BJ (cell line): ENCODE measurements at places on chromosomes 5 and 9.
A peak's percentile ranks its signal among the peaks of the same experiment; 100 is the strongest.

- no peak for DNase-seq
Observed at GRCh38 chr9:28832168-28832770, 1259.0 kb upstream of the C9orf72 start.

GRCh38 chr9:121298689-121299466 is 30.9 kb downstream of the GSN start:
- DNase-seq, result no peak

DNA sequence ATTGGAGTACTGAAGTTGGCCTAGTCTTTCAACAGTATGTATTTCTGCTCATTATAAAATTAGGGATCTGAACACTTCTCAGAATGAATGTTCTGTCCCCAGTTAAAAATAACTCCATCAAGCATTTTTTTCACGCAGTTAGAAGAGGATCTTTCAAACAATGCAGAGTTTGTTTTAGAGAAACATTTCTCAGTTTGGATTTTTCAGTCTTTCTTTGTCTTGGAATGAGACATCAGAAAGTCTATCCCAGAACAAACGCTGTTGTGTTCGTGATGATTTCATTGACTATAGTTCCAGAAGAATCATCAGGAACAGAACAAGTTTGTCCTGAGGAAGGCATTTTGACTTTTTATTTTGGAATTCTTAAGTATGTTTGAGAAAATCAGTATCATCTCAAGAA is 218.7 kb downstream of the ARRDC3 start:
- DNase-seq, result no peak

DNA sequence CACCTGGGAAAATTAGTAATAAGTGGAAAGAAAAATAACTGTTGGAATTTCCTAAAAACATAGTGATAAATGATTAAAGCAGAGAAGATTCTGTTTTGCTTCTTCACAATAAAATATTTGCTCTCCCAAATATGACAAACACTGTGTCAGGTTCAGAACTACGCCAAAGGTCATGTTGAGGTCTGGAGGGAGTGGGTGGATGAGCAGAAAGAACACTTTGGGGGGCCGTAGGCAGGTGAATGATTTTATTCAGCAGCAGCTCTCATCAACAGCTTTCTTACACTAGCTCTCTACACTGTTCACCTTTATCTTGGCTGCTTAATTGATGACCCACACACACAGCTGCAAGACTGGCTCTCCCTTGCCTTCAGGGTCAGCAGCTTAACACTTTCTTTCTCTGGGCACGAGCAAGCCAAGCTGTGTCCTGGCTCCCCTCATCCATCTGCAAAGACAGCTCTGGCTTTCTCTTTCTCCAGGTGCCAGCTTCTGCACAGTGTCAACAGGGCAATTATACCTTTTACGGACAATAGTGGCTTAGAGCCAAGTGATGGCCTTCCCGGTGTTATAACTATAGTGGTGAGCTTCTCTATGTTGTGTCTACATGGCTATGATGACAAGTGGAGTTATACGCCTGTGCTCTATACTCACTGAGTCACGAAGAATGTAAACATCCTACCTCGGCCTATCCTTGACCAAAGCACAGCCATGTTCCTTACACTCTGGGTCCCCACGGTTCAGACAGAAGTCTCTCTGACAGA is 18.9 kb upstream of the GPX8 start:
- no peak for DNase-seq

DNA sequence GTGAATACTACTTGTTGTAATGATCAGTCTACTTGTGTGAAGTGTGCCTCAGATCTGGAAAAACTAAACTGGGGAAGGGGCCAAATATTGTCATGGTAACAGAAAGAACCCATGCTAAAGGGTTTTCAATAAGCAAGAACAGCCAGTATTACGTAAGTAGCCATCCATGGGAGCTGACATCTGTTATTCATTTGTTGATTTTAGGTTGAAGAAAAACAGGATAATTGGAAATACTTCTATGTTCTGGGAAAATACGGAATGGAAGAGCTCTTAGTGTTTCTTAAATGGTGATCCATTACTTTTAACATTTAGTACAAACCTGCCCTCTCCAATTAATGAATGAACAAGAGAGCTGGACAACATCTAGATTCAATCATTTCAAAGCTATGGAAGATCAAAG is 485.8 kb downstream of the NTRK2 start:
- no peak for DNase-seq

DNA sequence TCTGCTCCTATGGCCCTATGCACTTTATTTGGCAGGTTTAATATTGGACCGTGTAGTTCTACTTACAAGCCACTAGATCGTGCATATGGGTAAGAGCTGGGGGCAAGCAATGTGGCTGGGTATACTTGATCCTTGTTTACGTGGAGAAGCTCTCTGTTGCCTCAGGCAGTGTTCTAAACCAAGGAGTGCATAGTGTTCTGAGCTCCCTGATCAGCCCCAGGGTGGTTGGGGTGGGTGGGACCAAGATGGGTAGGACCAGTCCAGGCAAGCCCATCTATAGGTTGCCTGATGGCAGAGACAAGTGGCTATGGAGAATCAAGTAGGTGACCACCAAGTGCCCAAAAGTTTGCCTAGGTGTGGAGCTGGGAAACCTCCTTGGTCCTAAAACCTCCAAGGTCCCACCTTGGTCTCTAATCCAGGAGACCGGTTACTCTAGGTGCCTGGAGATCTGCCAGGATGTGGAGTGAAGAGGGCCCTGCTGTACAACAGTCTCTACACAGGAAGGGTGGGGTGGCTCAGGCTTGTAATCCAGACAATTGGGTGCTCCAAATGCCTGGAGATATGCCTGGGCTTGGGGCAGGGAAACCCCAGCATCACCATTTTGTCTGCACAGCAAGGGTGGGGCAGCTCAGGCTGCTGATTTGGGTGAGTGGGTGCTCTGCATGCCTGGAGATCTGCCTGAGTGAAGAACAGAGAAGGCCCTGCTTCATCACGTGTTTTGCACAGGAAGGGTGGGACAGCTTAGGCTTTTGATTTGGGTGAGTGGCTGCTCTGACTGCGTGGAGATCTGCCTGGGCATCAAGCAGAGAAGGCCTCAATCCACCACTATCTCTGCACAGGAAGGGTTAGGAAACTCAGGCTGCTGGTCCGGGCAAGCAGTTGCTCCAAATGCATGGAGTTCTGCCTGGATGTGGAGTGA is 659.8 kb downstream of the TLE4 start:
- DNase-seq, result no peak

GRCh38 chr5:119386596-119387344 is 31.0 kb downstream of the TNFAIP8 start:
- DNase-seq, result no peak

DNA sequence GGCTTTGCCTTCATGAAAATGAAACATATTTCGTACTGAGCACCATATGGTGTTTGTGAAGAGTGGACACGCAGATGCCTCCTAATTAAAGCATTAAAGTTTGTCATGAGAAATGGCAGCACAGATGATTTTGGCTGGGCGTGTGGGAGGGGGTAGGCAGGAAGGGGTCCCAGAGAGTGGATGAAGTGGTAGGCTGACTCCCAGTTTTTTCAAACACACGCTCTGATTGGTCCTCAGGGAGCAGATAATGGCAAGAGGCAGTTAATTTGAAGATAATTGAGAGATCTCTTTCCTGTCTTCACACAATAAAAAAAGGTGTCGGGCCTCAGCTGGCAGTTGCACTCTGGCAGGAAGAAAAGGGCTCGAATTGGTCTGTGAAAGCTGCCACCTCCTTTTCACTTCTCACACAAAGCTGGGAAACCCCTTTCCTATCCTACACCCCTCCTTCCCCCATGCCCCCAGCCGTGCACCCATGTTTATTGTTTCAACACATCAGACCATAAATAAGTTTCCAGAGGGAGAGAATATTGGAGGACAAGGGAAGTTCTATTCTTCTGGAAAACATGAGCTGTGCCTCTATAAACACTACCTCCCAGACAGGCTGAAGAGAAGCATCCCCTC is 429.6 kb downstream of the ARHGEF28 start:
- no peak for DNase-seq

DNA sequence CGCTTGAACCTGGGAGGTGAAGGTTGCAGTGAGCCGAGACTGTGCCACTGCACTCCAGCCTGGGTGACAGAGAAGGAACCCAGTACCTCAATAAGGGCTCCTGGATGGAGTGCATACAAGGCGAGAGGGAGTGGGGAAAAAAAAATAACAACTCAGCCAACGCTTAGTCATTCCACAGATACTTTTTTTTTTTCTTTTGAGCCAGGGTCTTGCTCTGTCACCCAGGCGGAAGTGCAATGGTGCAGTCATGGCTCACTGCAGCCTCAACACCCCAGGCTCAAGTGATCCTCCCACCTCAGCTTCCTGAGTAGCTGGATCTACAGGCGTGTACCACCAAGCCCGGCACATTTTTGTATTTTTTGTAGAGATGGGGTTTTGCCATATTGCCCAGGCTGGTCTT is 59.5 kb upstream of the GGTA1 start:
- DNase-seq, result peak; percentile 42

GRCh38 chr5:119316906-119317305 is 38.9 kb upstream of the TNFAIP8 start:
- DNase-seq, result no peak

- DNase-seq, result no peak
Observed at GRCh38 chr9:93984860-93985259, 29.7 kb upstream of the BARX1 start.

DNA sequence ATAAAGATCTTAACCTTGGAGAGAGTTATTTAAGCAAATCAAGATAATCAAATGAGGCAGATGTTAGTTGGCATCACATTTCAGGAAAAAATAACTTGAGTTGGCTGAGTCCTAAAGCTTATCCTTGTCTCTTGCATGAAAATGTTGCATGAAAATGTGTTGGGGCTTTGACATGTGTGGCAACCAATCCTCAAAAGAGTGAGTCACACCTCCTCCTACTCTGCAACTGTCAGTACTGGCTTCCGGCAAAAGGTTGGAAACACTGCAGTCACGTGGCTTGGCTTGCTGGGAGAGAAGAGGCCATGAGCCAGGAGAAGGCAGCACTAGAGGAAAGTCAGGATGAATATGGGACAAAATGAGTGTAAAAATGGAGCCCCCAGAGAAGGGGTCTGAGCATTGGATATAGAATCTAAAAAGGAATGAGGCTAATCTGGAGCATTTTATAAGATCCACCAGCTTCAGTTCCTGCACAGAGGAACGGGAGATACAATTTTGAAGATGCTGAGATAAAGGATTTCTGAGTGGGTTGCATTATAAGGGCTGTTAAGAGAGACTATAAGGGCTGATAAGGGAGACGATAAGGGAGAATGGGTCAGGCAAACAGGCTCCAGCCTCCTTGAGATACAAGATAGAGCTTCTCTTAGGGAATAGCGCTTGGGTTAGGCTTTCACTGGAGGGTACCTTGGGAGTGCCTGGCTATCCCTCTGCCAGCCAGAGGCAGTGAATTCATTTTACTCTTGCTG is 43.1 kb downstream of the SPATA31D1 start:
- DNase-seq, result peak; percentile 13

- no peak for DNase-seq
Observed at GRCh38 chr9:5435912-5436311, 1.8 kb downstream of the PLGRKT start.

DNA sequence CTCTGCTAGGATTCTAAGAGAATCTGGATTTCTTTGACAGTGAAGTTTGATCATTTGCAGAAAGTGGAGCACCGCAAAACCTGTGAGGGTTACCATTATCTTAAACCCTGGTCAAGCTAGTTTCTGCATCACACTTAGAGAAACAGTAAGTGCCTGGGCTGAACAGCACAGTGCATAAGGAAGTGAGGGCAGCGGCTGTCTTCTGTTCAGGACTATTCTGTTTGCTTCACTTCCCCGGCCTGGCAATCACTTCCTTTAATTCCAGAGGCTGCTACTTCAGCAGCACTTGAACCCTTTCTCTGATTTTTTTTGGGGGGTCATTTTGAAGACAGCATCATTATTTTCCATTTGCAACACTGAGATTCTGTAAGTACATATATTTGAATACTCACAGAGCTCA is 32.0 kb downstream of the SEMA6A start:
- no peak for DNase-seq

- no peak for DNase-seq
Observed at GRCh38 chr5:56090793-56091460, 96.2 kb upstream of the IL6ST start.

DNA sequence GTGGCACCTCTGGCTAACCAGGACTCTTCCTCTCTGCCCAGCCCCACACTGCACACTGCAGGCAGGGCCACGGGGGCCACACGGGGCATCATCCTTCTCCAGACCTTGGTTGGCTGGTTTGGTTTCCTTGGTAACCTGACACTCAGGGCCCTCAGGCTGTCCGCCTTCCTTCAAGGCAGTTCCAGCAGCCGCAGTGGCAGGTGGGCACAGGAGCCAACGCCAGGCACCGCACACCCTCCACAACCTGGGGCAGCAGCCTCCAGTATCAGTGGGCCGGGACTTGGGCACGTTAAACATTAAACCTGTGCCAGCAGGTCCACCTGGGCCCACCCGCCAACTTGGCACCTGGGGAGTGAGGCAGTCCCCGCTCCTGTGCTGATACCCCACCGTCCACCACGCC is 1.9 kb downstream of the NPDC1 start:
- no peak for DNase-seq

- no peak for DNase-seq
Observed at GRCh38 chr5:67774267-67774552, 441.3 kb upstream of the PIK3R1 start.

DNA sequence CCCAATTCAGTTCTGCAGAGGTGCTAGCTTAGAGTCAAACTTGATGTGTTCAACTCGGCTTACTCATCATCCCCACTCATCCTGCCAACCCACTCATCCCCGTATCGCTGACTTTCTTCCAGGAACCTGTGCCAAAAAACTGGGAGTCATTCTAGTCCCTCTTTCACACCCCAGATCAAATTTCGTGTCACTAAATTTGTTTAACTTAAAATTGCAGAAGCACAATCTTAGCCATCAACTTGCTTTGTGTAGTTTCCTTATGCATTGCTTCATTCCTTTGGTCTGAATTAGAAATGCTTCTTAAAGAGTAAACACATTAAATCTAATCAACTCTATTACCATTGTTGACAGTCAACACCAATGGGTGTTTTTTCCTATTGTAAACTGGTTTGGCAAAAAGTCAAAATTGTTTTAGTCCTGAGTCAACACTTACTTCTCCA is 162.4 kb downstream of the TTC39B start:
- DNase-seq, result no peak

DNA sequence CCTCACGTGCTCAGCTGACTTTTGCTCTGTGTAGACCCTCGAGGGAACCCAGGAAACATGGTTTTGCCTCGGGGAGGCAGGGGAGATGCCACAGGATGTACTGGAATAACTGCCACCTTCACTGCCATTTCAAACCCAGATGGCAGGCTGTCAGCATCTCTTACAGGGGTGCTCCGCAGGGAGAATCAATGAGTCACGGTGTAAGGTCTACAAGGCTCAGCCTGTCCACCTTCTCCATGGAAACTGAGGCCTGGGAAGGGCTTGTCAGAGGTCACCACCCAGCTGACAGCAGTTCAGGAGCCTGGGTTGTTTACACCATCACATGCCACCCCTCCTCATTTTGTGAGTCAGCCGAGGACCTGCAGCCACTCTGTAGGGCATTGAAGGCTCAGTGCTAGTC is 30.8 kb downstream of the DAB2IP start:
- DNase-seq, result no peak

DNA sequence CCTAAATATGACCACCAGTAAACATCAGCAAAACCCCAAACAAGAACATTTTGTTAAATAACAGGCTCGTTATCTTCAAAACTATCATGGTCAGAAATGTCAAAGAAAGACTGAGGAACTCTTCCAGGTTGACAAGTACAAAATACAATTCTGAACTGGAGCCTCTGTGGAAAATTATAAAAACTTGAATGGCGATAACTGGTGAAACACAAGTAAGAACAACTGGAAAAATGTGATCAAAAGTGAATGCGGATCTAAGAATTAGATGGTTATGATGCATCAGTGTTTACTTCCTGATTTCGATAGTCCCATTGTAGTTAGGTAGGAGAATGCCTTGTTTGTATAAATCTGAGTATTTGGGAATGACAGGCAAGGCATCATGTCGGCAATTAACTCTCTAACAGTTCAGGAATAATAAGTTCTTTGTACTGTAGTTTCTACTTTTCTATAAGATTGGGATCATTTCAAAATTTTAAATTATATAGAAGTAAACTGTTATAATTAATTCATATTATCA is 740.2 kb upstream of the DMAC1 start:
- no peak for DNase-seq
